ENCODE measurements at places on chromosomes 3 and 15. TPM values are rescaled to one million over a fixed set of nuclear protein-coding genes. Genes with fewer than 3 reads are reported as not detected.

Gene CCR4
- 0.49 TPM for total RNA-seq

GRCh38 chr3:196757876-196758739 is 18.5 kb downstream of the PAK2 start:
- DNase-seq = no peak

Gene TXNRD3
- total RNA-seq = 7.1 TPM

DNA sequence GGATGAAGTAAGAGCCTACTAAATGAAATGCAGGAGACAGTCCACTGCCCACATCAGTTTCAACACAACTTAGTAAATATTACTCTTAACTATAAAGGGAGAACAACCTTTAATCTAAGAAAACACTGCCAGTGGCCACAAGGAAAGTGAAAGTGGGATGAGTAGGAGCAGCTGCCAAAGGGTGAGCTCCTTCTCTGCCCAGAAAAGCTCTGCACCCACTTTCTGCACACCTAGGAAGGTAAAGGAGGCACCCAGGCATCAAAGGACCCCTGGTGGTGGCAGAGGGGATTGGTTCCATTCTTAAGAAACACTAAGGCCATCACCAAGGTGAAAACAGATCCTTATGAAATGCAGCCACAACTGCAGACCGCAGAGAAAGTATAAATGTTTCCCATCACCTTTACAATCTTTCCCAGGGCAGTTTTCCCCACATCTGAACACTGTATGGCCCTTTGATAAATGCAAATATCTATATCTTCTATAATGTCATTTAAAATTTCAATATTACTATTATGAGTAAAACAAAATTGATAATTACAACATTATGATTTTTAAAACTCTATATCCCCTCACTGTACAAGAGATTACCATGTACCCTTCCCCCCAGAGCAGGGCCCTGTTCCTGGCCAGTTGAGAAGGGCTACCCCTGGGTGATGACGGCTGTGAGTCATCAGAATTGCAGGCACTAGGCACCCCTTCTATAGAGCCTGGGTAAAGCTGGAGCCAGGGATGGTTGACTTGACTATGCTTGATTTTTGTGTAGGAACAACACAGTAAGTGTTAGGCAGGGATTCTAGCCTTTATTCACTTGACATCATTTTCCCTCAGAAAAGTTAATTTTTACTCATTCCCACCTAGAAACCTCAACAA is 92.0 kb downstream of the SNRK start:
- DNase-seq = no peak

DNA sequence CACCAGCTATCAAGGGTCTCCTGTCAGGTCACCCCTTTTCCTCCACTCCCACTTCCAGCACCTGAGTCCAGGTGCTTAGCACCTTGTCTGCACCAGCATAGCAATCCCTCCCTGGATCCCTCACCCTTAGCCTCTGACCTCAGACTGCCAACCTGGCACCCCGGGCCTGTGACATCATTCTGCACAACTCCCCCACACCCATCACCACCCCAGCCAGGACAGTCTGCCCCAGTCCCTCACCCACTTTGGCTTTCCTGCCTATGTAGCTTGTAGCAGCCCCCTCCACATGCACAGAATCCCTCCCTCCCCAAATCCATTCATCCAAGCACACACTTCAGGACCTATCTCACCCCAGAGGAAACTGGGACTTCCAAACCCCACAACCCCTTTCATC is 819 bp upstream of the PLXNB1 start:
- no peak for DNase-seq

DNA sequence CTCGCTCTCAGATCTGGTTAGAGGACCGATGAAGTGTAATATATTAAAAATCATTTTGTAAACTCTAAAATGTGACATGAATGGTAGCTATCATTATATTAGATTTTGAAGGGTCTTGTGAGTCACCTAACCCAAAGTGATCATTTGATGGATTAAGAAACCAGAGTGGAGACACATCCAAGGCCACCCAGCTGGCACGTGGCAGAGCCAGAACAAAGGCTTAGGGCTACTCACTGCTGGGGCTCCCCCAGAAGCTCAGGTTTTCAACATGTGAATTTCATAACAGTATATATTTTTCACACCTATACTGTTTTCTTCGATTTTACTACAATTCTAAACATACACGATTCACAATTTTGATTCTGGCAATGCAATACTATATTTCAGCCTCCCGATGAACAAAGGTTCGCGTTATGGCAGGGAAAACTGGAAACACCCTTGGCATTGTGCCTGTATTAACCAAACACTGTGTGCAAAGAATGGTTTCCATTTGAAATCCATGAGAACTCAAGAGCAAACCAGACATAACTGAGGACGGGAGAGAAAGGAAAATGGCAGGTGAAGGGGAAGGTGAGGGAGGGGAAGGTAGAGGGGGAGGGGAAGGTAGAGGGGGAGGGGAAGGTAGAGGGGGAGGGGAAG is 88.9 kb downstream of the ADAMTS17 start:
- DNase-seq = peak; percentile 3

GRCh38 chr3:156760333-156760732 is 65.8 kb upstream of the LEKR1 start:
- no peak for DNase-seq

DNA sequence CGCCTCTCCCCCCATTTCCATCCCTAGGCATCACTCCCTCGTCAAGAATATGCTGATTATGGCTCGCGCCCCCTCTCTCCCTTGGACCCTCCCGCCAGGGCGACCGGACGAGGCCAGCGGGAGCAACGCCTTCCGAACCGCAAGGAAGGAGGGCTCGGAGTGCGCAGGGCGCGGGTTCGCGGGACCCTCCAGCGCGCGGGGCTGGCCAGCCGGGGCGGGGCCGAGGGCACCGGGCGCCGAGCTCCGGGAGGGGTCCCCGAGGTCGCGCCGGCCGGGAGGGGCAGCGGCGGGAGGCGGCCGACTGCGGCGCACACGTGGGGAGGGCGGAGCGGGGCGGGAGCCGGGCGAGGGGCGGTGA is 483 bp downstream of the EHD4 start:
- peak; percentile 89 for DNase-seq

Gene GLDN
- 5.9 TPM for total RNA-seq

DNA sequence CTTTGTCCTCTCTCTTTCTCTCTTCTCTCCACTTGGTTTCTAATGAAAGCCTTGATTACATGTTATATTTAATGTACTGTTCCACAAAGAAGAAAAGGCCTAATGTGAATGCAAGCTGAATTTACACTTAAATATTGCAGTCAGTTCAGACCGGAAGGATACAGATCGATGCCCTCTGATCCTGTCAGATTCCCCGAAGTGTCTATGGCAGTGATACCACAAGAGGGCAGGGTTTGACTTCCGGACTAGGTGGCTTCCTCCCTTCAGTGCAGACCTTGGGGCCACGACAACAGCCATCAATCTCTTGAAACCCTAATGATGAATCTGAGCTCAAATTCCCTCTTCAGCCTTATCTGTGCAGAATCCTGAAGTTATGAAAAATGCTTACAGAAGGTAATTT is 29.5 kb downstream of the AGTR1 start:
- DNase-seq = no peak

GRCh38 chr3:192578729-192579128 is 148.6 kb downstream of the FGF12 start:
- DNase-seq = no peak

DNA sequence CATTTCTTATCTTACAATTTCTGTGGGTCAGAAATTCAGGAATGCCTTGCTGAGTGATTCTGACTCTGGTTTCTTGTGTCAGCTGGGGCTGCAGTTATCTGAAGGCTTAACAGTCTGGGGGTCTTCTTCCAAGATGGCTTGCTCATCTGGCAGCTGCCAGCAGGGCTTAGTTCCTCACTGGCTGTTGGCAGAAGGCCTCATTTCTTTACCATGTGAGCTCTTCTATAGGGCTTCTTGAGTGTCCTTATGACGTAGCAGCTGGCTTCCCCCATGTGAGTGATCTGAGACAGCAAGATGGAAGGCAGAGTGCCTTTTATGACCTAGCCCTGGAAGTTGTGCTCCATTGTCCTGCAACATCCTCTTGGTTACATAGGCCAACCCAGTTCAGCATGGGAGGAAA is 82.0 kb upstream of the PDZRN3 start:
- no peak for DNase-seq

DNA sequence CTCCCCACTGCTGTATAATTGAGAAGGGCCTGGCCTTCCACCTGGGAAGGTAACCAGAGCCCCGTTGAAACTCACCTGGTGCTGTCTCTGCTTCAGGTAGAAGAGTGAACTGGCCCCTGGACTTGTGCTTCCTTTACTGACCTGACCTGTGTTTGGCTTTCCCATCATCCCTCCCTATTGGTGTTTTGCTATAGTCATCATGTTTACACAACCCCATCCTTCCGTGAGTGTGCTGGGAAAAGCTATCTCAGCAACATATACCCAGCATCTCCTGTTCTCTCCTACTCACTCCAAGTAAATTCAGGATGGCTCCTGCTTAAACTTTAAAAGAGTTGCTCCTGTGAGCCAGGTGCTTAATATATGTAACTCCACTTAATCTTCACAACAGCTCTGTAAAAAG is 77.2 kb upstream of the TSC22D2 start:
- DNase-seq = no peak

Gene RPP14
- 16.9 TPM for total RNA-seq

DNA sequence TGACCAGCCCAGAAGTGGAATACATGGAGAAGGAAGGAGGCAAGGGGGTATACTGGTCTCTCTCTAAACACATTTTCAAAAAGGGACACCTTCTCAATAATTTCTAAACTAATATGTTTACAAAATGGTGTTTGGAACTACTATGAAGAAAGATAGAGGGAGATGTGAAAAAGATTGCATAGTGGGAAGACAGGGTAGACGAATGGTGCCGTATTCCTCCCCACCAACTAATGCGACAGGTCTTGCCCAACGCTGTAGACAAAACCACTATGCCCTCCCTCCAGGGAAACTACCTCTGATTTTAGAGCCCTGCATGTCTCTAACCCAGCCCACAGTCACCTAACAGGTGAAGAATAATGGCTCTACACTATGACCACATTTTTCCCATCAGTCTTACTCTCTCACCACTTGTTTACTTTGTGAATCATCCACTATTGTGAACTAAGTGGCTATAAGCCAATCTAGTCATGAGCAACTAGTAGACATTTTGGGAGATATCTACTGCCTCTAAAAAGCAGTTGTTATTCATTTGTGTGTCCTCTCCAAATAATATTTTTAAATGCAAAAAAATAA is 108.2 kb upstream of the UBE2E2 start:
- no peak for DNase-seq

Gene IL17RB
- not detected for total RNA-seq

Gene SLC22A13
- not detected for total RNA-seq

DNA sequence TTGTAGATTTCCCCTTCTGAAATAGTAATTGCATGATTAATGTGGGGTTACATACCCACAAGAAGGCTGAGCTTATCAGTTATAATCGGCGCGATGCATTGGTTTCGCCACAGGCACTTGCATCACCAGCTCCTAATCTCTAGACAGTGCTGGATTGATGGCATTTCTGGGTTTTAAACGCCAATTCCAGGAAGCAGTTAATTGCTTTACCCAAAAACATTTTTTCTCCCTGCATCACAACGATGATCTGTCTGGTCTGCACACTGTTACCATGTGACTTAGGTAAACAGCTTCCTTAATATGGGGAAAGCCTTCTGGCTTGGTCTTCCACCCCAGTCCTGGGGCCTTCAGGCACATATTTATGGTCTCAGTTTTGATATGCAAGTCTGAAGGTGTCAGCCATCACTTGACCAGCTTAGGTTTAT is 70.0 kb upstream of the HEG1 start:
- DNase-seq = no peak

DNA sequence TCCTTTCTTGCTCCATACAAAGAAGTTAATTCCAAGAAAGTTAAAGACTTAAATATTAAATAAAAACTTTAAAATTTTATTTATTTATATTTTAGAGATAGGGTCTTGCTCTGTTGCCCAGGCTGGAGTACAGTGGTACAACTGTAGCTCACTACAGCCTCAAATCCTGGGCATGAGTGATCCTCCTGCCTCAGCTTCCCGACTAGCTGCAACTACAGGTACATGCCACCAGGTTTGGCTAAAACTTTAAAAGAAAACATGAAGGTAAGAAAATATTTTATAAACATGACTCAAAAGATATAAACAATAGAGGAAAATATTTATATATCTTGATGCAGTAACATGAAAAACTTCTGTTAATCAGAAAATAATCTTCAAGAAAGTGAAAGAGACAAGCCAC is 33.2 kb downstream of the ADIPOQ start:
- no peak for DNase-seq

All from vagina (tissue), 2 donors.